ENCODE measurements at places on chromosomes 5 and 9.

- DNase-seq, result no peak
Observed at GRCh38 chr9:130768265-130768664, 66.8 kb upstream of the ABL1 start.

GRCh38 chr5:42596817-42597216, 159.8 kb upstream of the CCDC152 start:
- no peak for DNase-seq

- no peak for DNase-seq
Observed at GRCh38 chr9:137757613-137758029, 120.0 kb upstream of the CACNA1B start.

DNA sequence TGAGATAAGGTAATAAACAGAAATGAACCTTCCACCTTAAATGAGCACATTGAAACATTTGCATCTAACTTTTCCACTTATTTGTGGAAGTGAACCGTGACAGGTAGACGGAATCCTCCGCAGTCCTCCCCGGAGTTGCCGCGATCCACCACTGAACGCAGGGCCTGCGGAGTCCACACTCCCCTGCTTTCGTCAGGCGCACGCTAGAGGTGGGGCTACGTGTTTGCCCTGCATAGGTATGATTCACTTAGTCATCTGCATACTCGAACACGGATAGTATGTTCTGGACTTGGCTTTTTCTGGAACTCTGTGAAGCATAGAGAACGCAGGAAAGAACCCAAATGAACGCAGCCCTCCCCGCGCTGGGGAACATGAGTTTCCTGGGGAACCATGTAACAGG, 272.8 kb upstream of the IRX4 start:
- no peak for DNase-seq

DNA sequence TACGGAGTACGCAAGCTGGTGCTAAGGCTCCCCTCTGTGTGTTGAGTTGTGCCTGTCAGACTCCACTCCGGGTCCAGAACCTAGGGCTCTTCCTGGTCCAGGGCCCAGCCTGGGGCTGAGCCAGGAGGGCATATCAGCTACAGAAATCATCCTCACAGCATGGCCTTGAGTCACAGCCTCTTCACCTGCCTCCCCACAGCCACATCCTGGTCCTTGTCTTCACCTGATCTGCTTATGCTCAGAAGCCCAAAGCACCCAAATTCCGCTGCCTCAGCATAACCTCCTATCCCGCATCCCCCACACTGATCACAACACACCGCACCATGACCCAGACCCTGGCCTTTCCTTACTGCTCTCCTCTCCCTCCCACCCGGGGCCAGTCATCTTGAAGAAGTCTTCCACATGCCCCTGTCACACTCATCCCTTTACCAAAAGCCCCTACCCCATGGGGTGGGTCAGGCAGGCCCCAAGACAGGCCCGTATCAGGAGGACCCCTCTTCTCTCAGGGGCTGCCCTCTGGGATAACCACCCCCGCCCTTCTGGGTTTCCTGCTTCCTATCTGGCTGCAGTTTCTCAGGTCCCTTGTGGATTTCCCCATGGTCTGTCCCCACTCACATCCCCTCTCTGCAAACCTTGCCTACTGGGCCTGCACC, 1.3 kb upstream of the IL3 start:
- DNase-seq, result peak; percentile 63

DNA sequence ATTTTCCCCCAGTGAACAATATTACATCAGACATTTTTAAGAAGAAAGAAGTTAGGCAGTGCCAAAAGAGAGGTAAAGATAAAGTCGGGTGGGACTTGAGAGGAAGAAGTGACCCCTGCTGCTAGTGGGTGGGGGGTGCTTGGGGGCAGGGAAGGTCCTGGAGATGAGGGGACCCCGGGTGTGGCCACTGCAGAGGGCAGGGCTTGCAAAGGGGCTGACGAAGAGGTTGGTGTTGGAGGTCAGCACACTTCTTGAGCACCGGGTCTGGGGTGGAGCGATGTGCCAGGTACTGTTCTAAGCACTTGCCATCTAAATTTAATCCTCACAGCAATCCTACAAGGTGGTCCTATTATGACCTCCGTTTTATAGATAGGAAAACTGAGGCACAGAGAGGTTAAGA, 62.0 kb downstream of the AMBP start:
- DNase-seq, result no peak

DNA sequence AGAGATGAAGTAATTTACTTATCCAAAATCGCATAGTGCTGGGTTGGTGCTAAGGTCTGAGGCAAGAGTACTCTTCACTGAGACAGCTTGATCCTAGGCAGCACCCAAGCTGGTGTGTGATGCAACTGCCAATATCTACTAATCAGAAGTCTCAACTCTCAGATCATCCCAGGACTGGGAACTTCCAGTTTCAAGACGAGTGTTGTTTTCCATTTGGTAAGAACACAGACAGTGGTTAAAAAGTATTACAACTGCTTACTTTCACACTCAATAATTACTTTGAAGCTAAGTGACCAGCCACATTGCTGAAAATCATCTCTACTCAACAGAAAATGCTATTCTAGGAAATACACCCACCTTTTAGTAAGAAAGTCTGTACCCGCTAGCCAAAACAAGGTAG, 45.3 kb downstream of the FBXW11 start:
- no peak for DNase-seq

- peak; percentile 60 for DNase-seq
Observed at GRCh38 chr5:534743-535671, 10.8 kb upstream of the SLC9A3 start.

- DNase-seq, result no peak
Observed at GRCh38 chr5:156963125-156963524, at the start of gene TIMD4. Gene TIMD4, minus strand, starts transcription at chr5:156963226. Its CDS starts 28 bp downstream, at chr5:156963198.

DNA sequence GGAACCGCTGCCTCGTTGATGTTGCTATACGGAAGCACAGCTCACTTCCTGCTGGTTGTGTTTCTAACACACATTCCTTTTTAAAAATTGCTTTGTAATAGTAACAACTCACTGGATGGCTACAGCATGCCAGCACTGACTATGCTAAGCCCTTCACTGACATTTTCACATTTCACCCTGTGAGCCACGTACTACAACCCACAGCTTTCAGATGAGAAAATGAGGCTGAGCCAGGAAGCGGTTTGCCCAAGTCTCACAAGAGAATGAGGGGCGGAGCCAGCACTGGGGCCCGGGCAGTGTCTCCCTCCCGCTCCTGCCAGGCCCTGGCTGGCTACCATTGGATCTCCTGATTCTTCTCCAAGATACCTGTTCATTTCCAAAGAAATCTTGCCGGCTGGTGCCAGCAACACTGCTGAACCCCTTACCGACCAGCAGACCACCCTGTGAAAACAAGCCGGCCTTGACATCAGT, 38.3 kb downstream of the FAM78A start:
- peak; percentile 54 for DNase-seq

DNA sequence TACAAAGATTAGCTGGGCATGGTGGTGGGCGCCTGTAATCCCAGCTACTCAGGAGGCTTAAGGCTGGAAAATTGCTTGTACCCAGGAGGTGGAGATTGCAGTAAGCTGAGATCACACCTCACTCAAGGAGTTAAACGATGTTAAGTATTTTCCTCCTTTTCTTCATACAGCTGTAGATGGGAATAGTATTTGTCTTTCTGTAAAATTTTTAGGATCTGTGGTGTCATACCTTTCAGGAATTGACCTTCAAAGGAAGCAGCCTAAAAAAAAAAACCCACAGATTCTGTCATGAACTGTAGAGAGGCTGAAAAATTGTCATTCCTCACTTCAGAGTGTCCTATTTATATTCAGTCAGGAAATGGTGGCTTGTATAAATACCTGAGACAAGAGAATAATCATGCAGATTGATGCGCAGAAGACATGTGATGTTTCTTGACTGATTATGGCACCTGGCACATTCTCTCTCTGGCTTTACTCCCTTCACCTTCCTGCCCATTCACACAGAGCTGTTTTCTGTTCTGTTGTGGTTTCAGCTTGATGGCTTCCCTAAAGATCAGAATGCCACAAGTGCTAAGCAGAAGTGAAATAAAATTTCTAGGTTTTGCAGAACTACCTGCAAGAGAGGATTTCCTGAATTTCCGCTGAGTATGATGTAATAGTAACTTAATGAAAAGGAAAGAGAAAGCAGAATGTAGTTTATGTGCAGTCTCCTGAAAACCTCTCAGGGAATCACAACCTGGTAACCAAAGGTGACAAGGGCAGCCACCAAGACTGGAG, 3.8 kb downstream of the IFNA1 start:
- DNase-seq, result no peak

All from RWPE2 (cell line).